ENCODE measurements at places on chromosomes 6 and 20.

DNA sequence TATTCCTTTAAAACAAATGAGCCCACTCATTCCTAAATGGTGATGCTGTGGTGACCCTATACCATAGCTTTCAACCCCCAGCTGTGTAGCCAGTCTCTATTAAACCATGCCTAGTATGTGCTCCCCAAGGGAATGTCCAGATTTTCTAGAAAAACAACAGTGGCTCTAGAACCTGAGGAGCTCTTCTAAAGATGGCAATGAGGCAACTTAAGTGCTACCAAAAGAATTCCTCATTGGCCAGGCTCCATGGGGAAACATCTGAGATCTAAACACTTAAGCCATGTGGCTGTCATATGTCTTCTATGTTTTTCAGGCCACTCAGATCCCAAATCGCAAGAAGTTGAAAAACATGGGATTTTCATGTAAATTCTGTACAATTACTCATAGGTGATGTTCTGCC lies 191.0 kb downstream of the TPBG start:
- no peak for DNase-seq

DNA sequence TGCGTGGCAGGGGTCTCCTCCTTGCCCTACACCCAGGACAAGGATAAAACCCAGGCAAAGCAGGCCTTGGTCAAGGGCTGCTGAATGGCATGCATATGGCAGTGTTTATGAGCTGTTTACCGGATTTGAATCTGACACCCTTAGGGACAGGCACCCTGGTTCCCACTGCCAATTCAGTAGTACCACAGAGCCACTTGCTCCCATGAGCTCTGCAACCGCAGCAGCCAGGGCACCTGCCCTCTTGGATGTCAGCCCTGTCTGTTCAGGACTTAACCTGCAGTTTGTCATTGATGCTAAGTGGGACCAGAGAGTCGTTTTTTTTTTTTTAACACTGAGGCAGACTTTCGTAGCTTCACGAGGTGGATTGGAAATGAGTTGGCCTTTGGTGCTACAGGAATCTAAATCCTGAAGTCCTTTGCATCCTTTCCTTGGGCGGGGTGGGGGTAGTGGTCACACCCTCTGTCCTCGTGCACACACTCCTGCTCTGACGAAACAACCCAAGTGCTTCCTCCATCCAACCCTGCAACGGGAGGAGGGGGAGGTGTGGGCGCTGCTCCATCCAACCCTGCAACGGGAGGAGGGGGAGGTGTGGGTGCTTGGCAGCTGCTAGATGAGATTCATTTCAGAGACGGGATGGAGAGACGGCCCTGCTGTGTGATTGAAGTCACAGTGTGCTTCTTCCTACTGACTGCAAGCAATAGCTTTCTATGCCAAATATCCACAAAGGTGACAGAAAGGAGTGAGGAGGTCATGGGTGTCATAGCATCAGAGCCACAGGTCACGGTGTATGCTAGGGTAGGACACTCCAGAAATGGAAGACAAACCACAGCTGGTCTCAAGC lies 166.5 kb downstream of the SMOC2 start:
- no peak for DNase-seq

DNA sequence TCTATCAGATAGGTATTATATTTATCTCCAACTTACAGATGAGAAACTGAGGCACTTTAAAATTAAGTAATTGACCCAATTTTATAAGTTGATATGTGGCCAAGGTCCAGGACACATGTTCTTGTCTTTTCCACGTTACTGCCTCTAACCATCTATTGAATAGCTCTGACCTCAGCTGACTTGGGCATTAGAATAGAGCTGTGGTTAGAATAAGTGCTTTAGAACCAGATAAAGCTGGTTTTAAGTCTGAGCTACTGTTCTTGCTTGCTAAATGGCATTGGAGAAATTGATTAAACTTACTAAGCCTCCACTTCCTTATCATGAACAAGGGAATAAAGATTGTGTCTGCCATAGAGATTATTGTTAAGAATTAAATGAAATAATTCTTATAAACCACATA lies 147.8 kb upstream of the DTNBP1 start:
- no peak for DNase-seq

GRCh38 chr20:43835944-43836508 lies 78.6 kb upstream of the TOX2 start:
- DNase-seq = no peak

GRCh38 chr6:6395581-6396197 lies 75.2 kb upstream of the F13A1 start:
- no peak for DNase-seq

DNA sequence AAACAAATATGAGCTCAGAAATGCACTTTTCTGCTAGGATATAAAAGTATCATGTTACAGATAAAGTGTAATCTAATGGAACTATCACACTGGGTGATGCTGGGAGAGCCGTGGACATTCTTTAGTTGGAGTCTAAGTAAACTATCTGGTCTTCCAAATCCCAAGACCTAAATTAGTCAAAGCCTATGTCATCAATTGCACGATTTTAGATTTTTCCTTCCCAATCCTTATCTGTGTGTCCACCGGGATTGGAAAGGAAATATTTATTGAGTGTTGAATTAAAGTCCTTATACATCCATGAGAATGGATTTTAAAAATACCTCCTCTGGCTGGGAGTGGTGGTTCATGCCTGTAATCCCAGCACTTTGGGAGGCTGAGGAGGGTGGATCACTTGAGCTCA lies 19.6 kb upstream of the MRAP2 start:
- DNase-seq = no peak

GRCh38 chr6:14380901-14381828 lies 263.6 kb downstream of the CD83 start:
- no peak for DNase-seq

DNA sequence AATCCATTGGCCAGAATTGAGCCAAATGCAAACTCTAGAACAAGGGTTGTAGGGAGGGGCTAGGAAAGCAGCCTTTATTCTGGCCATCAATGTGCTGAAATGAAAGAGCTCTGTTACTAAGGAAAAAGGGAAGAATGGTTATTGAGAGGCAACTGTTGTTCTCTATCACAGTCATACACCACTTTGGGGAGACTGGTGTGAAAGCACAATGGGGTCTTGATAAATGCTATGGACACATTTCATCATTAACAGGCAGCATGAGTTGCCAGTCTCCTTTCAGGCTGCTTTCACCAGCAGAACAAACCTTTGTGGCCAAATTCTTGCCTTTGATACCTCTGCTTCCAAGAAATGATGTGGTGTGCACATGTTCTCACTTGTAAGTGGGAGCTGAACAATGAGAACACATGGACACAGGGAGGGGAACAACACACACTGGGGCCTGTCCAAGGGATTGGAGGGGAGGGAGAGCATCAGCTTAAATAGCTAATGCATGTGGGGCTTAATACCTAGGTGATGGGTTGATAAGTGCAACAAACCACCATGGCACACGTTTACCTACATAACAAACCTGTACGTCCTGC lies 86.2 kb downstream of the CDS2 start:
- DNase-seq = peak; percentile 22

GRCh38 chr20:57319584-57319983 lies 10.0 kb upstream of the SPO11 start:
- DNase-seq = no peak

- no peak for DNase-seq
Measured at GRCh38 chr6:6780231-6780630, 191.7 kb downstream of the LY86 start.

DNA sequence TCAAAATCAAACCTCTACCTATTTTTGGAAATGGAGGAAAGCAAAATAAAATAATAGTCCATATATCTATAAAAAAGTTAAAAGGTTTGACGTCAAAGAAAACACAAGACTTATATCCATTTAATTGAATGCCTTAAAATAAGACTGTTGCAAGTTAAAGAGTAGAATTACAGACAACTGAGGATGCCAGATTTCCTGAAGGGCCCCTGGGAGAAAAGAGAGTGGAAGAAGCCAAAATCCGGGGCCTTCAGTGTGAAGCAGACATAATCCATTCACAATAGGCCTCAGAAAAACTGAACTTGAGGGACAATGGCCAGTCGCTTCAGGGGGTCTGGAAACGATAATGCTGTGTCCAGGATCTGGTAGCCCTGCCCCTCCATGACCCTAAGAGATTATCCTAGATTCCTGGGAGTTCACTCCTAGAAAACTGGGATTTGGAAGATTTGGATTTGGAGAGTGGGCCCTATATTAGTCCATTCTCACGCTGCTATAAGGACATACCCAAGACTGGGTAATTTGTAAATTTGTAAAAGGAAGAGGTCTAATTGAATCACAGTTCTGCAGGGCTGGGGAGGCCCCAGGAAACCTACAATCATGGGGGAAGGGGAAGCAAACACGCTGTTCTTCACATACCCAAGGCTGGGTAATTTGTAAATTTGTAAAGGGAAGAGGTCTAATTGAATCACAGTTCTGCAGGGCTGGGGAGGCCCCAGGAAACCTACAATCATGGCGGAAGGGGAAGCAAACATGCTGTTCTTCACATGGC lies 94.0 kb upstream of the SLC2A12 start:
- DNase-seq = no peak

- DNase-seq = no peak
Measured at GRCh38 chr6:94215552-94215951, 796.2 kb upstream of the EPHA7 start.

- DNase-seq = peak; percentile 89
Measured at GRCh38 chr6:170290296-170291128, at the start of gene DLL1. Gene DLL1, minus strand, starts transcription at chr6:170291078. Its CDS starts 939 bp downstream, at chr6:170290139.

DNA sequence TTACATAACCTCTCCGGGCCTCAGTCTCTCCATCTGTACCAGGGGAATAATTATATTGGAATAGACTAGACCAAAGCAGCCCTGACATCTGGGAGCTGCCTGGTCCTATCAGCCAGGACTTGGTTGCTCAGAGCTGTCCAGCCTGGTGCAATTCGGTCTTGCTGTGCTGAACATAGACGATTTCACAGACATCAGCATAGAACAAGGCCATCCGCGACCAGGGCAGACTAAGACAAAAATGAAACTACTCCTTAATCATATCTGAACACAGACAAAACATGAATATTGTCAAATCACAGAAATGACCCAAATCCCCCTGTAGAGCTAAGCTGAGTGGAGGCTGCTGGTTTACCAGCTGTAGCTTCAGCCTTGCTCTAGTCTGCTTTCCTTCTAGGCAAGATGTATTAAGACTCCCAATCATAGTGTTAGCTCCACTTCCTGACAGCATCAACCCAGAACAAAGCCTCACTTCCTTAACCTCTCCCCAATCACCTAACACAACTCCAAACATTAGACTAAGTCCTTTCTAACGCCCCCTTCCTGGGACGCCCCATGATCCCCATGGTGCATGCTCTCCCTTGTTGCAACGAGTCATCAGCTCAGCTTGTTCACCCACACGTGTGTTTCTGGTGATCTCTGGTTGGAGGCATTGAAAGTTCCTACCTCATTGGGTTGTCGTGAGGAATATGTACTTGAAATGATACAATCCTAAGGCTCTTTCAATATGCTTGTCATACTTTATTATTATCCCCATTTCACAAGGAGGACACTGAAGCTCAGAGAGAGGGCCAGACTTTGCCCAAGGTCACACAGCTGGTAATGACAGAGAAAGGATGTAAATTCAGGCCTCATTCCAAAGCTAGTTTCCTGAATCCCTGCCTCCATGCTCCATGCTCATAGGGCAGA lies 3.5 kb upstream of the MAPK13 start:
- no peak for DNase-seq

GRCh38 chr6:37628611-37629320 lies 68.9 kb downstream of the MDGA1 start:
- DNase-seq = no peak

DNA sequence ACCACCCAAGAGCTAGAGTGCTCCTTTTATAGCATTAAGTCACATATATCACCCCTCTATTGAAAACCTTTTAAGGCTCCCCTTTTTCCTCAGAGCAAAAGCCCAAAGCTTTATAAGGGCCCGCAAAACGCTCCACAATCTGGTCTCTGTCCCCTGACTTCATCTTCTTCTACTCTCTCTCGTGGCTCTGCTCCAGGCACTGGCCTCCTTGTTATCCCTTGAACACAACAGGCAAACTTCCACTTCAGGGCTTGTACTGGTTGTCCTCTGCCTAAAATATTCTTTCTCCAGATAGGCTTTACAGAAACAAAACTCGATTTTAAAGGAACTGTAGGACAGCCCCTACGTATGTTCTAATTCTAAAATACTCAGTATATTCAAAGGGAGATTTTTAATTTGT lies 44.0 kb upstream of the SPDEF start:
- no peak for DNase-seq

GRCh38 chr6:21828704-21829103 lies 235.2 kb downstream of the SOX4 start:
- no peak for DNase-seq
